ENCODE measurements at places on chromosomes 2 and 18.

DNA sequence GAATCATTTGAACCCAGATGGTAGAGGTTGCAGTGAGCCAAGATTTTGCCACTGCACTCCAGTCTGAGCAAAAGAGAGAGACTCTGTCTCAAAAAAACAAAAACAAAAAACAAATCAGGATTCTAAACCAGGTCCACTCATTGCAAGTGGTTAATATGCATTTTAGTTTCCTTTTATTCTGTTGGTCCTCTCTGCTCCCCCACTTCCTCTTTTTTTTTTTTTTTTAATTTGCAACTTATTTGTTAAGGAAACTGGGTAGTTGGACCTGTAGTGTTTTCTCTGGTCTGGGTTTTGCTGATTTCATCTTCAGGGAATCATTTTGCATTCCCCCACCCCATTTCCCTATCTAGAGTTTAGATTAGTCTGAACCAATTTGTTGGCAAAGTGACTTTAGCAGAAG lies 14.0 kb downstream of the FER1L5 start:
- no peak for DNase-seq

DNA sequence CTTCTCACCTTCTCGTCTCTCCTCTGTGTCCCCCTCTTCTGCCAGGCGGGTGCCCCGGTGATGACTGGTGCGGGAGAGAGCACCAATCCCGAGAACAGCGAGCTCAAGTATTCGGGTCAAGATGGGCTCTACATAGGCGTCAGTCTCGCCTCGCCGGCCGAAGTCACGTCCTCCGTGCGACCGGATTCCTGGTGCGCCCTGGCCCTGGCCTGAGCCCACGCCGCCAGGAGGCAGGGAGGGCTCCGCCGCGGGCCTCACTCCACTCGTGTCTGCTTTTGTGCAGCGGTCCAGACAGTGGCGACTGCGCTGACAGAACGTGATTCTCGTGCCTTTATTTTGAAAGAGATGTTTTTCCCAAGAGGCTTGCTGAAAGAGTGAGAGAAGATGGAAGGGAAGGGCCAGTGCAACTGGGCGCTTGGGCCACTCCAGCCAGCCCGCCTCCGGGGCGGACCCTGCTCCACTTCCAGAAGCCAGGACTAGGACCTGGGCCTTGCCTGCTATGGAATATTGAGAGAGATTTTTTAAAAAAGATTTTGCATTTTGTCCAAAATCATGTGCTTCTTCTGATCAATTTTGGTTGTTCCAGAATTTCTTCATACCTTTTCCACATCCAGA lies 31.3 kb downstream of the GATA6 start:
- no peak for DNase-seq

GRCh38 chr2:36277881-36278523 lies 77.6 kb upstream of the CRIM1 start:
- DNase-seq, result no peak

DNA sequence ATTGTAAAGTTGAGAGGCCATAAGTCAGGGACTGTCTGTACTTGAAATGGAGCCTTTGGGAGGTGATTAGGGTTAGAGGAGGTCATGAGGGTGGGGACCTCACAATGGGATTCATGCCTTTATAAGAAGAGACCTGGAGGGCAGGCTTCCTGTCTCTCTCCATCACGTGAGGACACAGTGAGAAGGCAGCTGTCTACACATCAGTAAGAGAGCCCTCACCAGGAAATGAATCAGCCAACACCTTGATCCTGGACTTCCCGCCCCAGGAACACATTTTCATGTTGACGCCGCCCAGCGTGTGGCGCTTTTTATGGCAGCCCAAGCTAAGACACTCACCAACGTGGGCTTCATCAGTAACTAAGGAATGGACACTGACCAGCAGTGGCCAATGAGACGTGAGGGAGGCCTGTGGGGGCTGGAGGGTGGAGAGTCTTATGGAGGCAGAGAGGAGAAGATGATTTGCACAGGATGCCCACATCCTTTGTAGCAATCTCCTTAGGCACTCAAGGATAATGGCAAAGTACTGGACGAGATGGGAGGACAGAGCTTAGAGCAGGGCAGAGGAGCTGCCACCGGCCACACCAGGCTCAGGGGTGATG lies 162.7 kb downstream of the EIPR1 start:
- DNase-seq, result no peak

GRCh38 chr18:21391074-21391673 lies 149.1 kb downstream of the GREB1L start:
- no peak for DNase-seq

DNA sequence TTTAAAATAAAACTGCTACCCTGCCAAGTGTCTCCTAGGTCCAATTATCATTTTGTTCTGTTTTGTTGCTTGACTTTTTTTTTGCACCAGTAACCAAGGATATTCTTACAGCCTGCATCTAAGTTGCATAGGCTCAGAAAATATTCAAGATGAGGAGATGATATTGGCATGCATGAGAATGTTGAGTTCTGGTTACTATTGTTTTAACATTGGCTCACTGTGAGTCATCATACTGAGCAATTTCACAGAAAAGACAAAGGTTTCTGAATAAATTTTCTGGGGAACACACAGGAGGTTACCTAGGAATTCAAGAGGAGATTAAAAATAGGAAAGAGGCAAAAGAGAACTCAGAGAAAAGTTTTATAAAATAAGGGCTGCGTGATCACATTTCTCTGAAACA lies 84.8 kb upstream of the POU3F3 start:
- no peak for DNase-seq

DNA sequence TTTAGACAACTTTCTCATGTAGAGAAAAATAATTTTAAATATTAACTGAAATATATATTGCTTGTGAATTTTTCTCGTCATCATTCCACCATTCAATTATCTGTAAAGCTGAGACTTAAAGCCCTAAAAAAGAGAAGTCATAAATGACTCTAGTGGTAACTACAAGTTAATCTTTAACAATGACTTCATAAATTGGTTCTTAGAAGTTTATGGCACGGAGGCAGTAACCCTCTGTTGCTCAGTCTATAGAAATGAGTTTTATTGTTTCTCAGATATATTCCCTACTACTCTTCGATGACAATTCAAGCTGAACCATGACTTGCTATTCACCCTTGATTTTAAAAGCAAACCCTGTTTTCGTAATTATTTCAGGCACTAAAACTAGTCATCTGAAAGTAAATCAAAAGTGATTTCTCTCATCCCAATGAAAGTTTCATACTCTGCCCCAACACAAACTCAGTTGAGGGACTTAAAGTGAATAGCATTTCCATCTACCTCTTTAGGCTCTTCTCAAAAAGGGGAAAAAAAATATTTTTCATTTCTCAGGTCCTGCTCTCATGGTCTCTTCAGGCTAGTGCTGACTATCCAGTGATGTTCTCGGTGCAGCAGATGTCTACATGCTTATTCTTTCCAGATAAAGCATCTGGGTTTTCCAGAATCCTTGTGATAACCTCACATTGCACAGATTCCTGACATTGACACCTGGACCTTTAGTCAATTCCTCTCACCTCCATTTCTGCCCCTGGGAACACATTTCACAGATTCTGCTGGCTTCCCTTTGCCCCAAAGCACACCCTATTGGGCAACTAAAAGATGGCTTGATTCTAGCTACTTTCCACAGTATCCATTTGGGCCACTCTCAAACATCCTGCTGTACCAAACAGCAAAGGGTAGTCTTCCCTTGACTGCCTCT lies 207.8 kb upstream of the LRATD1 start:
- DNase-seq, result no peak

DNA sequence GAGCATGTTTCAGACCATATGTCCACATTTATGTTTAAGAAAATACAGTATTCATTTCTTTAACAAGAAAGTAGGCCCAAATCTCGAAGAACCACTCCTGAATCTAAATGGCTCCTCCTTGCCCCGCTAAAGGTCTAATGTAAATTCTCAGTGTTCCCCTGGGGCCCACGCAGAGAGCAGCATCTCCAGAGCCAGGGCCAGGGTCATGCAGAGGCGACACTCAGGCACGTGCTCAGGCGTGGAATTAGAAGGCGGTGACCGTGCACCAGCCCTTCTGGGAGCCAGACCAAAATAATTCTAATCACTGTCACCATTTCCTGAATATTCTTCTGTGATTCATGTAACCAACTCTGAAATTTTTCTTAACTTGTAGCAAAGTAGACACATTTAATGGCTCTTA lies 68.3 kb upstream of the MYT1L start:
- DNase-seq, result no peak

DNA sequence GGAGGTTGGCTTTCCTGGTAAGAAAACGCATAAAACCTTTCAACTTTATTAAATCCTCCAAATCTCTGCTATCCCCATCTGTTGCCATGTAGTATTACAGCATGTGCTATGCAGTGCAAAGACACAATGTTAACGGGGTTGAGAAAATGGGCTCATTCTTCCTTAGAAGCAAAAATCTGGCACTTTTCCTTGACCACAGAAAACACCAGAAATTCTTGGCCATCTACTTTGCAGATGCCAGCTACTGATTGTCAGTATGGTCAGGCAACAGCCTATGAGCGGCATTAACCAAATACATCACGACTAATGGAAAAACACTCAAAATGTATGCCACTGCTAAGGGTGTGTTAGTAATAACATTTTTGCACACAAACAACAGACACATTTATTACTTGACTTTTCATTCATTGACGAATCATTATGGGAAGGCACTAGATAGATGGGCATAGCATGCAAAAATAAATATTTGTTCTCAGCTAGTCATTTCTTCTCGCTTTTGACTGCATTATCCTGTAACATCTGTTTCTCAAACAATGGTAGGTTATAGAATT lies 65.2 kb upstream of the CRIM1 start:
- DNase-seq, result no peak

- no peak for DNase-seq
Measured at GRCh38 chr2:239831001-239831731, 194.0 kb downstream of the NDUFA10 start.

- no peak for DNase-seq
Measured at GRCh38 chr2:191304939-191305875, 60.0 kb downstream of the MYO1B start.

GRCh38 chr2:39947294-39948015 lies 168.4 kb upstream of the THUMPD2 start:
- DNase-seq, result no peak

GRCh38 chr2:204897561-204897960 lies 352.3 kb downstream of the PARD3B start:
- DNase-seq, result no peak

DNA sequence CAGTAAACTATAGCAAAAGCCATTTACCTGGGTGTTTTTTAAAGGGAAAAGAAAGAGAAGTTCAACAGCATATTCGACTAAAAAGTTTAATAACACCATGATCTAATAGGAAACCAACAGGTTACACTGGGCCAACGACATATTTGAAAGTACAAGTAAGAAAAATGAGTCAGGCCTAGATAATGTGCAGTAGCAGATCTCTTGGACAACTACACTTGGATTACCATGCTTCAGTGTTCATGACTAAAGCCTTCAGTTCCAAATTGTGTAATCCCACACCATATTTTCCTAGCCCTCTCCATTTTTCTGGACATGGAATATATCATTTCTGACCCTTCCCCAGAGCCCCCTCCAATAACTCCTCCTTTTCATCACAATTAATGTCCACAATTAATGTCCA lies 39.1 kb upstream of the FIGN start:
- no peak for DNase-seq

- DNase-seq, result no peak
Measured at GRCh38 chr2:54482715-54483114, 26.6 kb downstream of the SPTBN1 start.

DNA sequence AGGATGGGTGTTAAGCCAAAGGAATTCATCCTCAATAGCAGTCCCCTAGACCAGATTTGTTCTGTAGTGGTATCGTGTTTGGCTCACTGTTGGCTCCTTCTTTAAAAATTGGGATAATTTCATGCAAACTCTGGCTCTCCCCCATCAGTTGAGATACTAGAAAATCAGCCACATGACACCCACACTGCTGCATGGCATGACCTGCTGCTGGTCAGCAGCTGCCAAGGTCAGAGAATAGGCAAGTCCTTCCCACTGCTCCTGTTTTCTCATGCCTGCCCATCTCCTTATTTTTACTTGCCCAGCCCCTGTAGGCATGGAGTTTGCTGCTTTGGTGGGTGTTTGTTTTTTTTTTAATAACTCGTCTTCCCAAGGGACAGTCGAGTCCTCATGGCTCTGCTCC lies 1.0 kb upstream of the SNRNP200 start:
- no peak for DNase-seq

DNA sequence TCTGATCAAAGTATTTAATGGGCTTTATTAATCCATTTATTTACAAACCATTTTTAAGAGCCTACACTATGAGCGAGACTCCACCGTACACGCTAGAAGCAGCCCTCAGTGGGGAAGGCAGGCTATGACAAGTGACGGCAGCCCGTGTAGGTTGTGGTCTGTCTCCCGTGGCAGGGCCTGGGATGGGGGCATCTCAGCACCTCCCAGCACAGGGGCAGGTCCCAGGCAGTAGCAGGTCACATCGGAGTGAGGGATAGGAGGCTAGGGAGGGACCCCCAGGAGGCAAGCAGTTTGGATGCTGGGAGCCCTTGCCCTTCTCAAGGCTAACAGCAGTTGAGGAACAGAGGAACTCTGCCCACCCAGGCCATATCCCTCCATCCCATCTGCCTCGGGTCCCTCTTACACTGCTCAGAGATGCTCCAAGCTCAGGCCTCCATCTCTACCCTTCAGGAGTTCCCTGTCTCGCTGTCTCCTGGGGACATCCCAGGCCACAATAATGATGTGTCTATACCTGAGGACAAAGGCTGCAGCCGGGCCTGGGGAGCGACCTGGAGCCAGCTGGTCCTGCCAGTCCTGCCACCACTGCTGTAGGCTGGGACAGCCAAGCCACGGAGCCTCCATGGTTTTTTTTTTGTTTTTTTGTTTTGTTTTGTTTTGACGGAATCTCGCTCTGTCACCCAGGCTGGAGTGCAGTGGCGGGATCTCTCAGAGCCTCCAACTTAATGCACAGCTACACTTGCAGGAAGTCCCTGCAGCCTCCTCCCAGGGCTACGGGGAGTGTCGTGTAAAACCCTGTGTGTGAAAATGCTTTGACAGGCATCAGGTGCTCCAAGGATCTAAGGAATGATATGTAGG lies 92.0 kb downstream of the NDUFA10 start:
- no peak for DNase-seq

DNA sequence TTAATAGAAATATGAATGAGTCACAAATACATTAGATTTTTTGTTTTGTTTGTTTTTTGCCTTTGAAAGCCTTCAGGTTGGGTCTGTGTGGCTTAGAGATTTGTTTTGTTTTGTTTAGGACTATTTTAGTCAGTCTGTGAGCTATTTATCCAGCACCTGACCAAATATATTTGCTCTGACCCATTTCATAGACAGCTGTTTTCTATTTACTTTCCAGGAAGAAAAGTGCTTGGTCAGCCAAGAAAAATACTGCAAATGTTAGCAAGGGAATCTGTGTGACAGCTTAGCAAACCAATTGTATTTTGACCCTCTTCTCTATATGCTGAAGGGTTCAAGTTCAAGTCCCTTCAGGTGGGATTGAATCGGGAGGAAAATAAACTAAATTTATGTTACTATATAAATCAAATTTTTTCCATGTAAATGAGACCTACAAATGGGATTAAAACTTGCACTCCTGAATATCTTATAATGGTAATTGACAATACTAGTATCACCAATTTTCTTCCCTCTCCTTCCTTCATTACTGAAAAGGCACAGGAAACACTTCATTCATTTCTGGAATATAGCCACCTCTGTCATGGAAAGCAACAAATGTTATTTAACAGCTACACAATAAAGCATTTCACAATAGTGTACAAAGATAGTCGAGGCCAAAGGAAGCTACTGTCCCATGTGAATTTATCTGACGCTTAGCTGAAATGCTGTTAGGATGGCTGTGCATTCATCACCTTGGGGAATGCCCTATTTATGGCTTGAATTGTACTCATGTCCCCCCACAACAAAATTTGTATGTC lies 23.1 kb upstream of the KLF7 start:
- no peak for DNase-seq
